ENCODE measurements at places on chromosomes 5 and 9. TPM values are rescaled to one million over a fixed set of nuclear protein-coding genes. Genes with fewer than 3 reads are reported as not detected.
A peak's percentile ranks its signal among the peaks of the same experiment; 100 is the strongest.

Gene APBB3
- total RNA-seq = 33.0 TPM

DNA sequence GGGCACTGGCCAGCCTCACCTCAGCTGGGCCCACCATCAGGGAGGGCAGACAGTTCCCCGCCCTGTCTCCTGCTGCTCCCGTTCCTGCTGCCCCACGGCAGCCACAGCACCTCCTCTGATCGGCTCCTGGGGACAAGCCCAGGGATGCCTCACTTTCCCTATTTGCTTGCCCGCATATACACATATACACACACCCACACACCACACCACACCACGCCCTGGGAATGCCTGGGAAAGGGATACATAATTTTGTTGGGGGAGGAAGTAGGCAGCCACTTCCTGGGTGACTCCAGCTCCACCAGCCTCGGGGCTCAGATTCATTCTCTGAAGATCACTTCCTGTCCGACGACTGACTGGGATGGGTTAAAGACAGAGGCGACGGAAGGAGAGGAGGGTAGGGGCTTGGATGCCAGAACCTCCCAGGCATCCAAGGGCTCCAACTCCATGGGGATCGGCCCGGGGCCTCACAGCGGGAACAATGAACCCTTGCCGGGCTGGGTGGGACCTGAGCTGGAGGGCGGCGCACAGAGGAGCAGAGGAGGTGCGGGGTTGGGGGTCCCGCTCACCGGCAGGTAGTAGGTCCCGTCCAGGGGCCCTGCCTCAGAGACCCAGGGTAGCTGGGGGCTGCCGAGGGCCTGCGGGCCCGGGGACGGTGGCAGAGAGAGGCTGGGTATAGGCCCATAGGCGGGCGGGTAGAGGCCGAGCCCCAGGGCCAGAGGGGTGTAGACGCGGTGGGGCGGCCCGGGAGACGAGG is 2.0 kb upstream of the MZB1 start:
- DNase-seq = no peak

DNA sequence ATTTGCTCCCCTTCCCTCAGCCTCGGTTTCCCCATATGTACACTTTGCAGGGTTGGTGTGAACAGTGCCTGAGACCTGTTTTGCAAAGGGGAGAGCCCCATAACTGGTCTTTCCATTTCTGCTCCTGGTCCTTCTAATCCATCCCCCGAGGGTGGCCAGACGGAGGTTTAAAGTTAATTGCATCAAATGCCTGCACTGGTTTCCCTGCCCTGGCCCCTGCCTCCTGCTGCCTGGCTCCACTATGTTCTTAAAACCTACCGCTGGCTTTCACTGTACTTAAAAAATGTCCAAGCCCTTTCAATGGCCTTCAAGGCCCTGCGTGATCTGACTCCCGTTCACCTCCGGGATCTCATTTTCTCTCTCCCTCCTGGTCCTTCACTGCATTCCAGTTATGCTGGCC is 183.0 kb downstream of the RGS3 start:
- no peak for DNase-seq

DNA sequence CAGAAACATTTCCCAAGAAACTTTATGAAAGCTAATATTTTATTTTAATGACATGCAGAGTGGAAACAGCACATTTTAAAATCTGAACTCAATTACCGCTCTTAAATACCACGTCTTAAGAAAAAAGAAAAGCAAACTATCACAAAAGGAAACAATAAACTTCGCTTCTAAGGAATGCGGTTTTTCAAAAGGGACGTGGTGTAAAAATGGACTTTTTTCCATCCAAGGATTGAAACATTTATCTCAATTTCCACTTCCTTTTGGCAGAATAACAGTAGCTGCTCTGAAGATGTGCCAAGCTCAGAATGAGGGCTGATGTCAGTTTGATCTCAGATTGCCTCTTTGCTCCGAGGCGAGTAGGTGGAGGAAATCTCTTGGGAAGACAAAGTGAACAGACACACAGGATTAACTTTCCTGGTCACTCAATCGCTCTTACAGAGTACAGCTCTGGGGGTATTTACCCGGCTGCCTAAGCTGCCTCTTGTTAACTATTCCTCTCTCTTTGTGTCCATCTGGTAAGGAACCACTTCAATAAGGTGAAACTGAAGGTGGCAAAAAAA is 158.5 kb downstream of the TRPM6 start:
- no peak for DNase-seq

DNA sequence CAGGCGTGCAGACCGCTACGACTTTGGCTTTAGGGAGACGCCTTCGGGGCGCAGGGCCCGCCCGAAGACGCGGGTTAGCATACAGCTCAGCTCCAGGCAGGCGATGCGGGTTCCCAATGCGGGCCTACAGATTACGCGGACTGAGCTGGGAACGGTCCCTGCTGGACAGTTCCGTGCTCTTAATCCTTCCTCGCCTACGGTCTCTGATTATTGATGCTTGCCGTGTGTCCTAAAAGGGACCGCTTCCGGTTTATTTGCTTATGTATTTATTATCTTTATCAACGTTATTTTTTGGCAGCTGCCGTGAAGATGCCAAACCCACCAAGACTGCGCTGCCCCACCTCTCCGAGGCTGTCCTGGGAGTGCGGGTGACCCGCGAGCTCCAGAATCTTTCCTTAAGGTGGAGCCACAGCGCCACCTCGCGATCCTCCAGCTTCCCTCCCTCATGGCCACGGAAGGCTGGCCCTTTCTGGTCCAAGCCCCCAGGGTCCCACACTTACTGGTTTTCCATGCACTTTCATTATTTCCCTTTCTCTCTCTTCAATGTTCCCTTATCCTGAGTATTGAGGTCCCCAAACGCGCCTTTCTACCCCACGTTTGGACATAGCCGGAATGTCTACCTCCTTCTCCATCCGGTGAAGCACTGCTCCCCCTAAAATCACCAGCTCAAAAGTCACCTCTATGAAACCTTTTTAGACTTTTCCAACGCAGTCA is 7.0 kb upstream of the EBF1 start:
- peak; percentile 85 for DNase-seq

DNA sequence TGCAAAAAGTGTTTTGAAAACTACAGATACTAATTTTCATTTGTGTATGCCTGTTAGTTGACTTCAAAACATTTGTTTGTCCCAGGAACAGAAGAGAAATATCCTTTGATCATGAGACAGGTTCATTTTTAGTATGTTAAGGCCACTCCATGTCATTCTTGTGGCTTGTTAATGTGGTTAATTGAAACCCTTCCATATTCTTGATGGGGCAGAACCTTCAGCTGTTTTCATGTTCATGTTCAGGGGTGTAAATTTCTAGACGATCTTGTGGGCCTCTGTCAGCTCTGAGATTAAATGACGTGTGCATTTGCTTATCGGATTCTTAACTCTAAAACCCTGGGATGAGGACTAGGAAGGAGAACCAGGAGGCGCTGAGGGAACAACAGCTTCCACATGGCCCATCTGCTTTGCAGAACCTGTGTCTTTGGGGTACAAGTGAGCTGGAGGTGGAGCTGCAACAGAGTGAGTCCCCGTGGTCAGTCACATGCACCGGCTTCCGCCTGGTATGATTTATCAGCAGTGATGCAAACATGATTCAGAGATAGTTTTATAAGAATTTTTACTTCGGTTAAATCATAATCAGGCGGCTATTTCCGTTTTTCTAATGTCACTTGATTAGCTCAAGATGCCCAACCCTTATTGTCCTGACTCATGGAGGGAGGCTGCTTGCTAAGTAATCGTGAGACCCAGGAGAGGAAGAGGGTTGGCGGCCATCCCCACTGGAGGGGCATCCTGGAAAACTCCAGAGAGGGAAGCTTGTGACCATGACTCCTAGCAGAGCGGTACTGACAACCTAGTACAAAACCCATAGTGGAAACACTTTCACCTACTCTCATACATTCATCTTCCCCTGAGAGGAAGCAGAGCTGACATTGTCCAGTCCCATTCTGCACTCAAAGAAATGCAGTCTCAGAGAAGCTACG is 138.4 kb downstream of the C9orf152 start:
- DNase-seq = no peak

Gene DBH
- total RNA-seq = not detected

DNA sequence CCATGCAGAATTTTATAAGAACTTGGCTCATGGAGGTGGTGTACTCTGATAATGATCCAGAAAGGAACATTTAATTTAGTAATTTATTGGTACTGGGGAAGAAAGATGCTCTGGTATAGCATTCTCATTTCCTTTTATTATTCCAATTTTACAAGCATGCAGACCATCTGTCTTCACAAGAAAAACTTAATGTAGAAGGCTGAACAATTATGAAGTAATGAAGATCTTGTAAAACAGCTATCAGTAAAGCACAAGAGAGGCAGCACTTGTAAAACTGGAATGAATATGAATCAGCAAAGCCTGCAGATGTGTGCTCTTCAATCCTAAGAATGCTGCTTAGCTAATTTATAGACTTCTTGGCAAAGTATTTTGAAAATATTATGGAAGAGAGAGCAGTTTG is 300.0 kb downstream of the YTHDC2 start:
- no peak for DNase-seq

DNA sequence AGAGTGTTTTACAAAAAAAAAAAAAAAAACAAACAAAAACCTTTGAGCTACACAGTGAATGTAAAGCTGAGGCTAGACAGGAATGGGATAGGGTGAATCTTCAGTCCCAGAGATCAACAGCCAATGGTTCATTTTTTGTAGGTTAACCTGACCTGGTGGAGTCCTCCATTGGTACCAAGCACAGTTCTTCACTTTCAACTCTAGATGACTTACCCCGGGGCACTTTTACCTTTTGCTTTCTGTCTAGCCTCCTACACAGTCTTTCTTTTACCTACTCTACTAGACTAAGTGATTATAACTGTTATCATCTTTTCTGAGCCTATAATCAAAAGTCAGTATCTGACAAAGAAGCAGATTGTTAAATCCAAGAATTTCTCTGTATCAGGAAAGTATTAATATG is 50.9 kb downstream of the ANXA2R start:
- no peak for DNase-seq

GRCh38 chr9:131800843-131801242 is 61.0 kb upstream of the RAPGEF1 start:
- DNase-seq = no peak

DNA sequence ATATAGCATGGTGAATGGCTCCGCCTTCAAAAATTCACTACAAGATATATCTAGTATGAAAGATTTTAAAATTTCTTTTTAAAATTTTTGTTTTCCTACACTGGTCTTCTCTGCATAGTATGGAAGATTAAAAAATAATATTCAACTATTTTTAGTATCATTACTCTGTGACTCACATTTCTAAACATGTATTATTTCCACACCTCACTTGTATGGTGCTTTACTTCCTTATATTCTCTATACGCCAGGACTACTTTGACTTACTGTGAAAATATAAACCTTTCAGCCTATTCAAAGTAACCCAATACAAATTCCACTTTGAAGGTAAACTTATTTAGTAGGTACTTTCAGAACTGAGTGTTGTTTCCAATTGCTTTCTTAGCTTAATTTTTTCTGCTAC is 26.8 kb upstream of the TXNDC8 start:
- DNase-seq = no peak

Gene SAXO1
- total RNA-seq = not detected
